Type B pancreatic cell (in vitro differentiated cells): ENCODE measurements at places on chromosomes 16 and 17.

DNA sequence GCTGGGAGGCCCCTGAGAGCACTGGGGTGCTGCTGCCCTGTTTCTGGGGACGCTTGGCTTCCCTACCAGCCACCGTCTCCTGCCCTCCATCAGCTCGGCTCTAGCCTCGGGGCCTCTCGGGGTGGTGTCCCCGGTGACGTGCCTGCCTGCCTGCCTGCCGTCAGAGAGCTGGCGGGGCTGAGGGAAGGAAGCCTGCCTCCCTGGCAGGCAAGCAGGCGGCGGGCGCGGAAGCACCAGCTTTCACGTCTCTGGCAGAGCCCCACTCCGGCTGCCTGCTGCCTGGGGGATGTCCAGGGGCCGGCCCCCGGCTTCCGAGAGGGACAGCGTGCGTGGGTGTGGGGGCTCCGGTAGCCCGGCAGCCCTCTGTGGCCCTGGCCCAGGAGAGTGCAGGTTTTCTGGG is 9.3 kb downstream of the CENPX start:
- H3K27ac ChIP-seq = no peak overlapping the region
- no peaks in the 10 kb centered on the region for H3K27me3 ChIP-seq
- no peak overlapping the region for H3K4me3 ChIP-seq

GRCh38 chr16:49750341-49751000 is 105.4 kb downstream of the ZNF423 start:
- DNase-seq = no peak
- no peaks in the 10 kb centered on the region for H3K36me3 ChIP-seq
- H3K4me1 ChIP-seq = peaks cover 64% of the 10 kb centered on the region

DNA sequence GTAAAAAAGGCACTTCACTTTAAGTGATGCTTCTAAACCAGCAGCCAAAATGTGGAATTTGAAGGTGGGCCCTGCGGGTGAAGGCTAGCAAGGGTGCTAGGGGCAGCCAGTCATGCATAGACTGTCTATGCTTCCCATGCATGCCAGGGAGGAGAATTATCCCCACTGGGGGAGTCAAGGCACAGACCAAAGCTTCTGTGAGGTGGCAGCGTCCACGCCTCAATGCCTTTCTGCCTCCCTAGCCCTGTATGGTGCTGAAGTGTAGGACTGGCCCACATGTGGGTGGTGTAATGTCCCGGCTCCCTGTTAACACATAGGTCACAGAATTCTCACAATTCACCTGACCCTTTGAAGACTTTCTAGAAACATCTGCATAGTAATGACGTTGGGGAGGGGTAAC is 1.9 kb downstream of the HS3ST2 start:
- DNase-seq = no peak
- H3K4me3 ChIP-seq = no peak overlapping the region
- H3K36me3 ChIP-seq = no peaks in the 10 kb centered on the region
- H3K27ac ChIP-seq = no peak overlapping the region
- no peaks in the 10 kb centered on the region for H3K4me1 ChIP-seq

DNA sequence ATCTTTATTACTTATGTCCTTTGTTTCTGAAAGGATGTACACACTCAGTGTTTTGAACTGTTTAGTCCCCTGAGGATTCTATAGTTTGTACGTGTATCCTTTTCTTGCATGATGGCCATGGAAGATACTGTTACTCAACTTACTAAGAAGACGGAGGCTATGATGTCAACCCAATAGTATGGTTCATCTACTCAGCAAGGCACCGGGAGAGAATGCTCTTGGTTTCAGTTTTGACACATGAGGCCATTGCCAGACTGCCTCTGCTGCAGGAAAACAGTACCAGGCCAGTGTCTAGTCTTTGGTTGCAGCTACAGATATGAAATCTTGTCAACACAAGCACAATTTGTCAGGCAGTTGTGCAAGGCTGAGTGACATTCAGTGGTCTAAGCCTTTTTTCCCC is 134.5 kb downstream of the MRTFB start:
- no peak overlapping the region for H3K27ac ChIP-seq
- no peaks in the 10 kb centered on the region for H3K27me3 ChIP-seq
- no peak overlapping the region for H3K4me3 ChIP-seq
- no peaks in the 10 kb centered on the region for H3K36me3 ChIP-seq
- DNase-seq = no peak
